Cardiac muscle cell (in vitro differentiated cells and primary cell): ENCODE measurements at places on chromosomes 2 and 18. TPM values are rescaled to one million over a fixed set of nuclear protein-coding genes. Genes with fewer than 3 reads are reported as not detected.

The EHBP1 gene
- 18.7 and 30.8 TPM in 2 replicates for total RNA-seq

The UGT1A4 gene
- not detected in 2 replicates for total RNA-seq

DNA sequence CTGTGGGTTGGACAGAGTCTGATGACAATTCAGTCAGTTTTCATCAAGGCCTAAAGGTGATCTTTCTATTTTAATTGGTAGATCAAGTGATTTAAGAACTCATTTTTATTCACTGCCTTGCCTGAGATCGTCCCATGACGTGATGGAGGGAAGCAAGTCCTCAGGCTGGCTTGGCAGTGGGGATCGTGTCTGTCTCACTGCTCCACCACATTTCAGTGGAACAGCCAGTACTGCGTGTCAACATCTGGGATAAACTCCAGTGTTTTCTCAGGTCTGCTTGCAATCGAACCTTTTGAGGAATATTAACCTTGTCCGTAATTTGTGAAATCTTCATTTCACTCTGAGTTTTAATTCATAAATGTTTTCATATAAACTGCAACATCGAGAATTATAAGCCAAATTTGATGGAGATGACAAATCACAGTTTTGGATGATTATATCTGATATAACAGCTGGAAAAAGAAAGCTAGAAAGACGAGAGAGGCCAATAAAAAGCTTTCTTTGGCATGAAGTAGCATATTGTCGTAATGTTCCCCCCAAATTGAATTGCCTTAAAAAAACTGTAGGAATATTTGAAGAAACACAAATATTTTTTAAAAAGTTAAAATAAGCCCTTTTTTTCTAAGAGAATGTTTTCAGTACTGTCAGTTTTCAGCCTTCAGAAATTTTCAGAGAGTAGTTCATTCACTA, 414.7 kb upstream of the SPRED2 start:
- no peaks in the 10 kb centered on the region for H3K36me3 ChIP-seq
- no peak overlapping the region for H3K4me3 ChIP-seq
- H3K27me3 ChIP-seq: no peaks in the 10 kb centered on the region

GRCh38 chr2:120766470-120767351, 31.0 kb downstream of the GLI2 start:
- peak overlapping the region; percentile 60 for H3K27ac ChIP-seq
- H3K4me3 ChIP-seq: no peak overlapping the region
- peaks cover 27% of the 10 kb centered on the region for H3K4me1 ChIP-seq
- DNase-seq: no peak
- no peaks in the 10 kb centered on the region for H3K36me3 ChIP-seq

- peaks cover 7% of the 10 kb centered on the region for H3K27me3 ChIP-seq
- H3K36me3 ChIP-seq: no peaks in the 10 kb centered on the region
- H3K4me1 ChIP-seq: no peaks in the 10 kb centered on the region
Measured at GRCh38 chr2:98944775-98945174, 8.8 kb upstream of the CRACDL start.

- no peaks in the 10 kb centered on the region for H3K27me3 ChIP-seq
- DNase-seq: no peak
- no peaks in the 10 kb centered on the region for H3K36me3 ChIP-seq
- no peaks in the 10 kb centered on the region for H3K4me1 ChIP-seq
- no peak overlapping the region for H3K27ac ChIP-seq
Measured at GRCh38 chr2:203892207-203892606, 24.6 kb downstream of the CTLA4 start.

- no peak overlapping the region for H3K4me3 ChIP-seq
- no peaks in the 10 kb centered on the region for H3K4me1 ChIP-seq
- no peaks in the 10 kb centered on the region for H3K27me3 ChIP-seq
- no peak for DNase-seq
- H3K27ac ChIP-seq: no peak overlapping the region
Measured at GRCh38 chr2:55489467-55490062, 30.0 kb upstream of the CFAP36 start.

- H3K36me3 ChIP-seq: no peaks in the 10 kb centered on the region
- H3K27me3 ChIP-seq: no peaks in the 10 kb centered on the region
- H3K27ac ChIP-seq: no peak overlapping the region
- H3K4me1 ChIP-seq: no peaks in the 10 kb centered on the region
- no peak overlapping the region for H3K4me3 ChIP-seq
Measured at GRCh38 chr2:6647046-6647445, 218.7 kb downstream of the CMPK2 start.

GRCh38 chr18:59024829-59025228, 114.9 kb upstream of the SEC11C start:
- H3K4me3 ChIP-seq: no peak overlapping the region
- H3K27me3 ChIP-seq: no peaks in the 10 kb centered on the region
- peaks cover 4% of the 10 kb centered on the region for H3K4me1 ChIP-seq
- H3K27ac ChIP-seq: no peak overlapping the region
- no peaks in the 10 kb centered on the region for H3K36me3 ChIP-seq
- no peak for DNase-seq

DNA sequence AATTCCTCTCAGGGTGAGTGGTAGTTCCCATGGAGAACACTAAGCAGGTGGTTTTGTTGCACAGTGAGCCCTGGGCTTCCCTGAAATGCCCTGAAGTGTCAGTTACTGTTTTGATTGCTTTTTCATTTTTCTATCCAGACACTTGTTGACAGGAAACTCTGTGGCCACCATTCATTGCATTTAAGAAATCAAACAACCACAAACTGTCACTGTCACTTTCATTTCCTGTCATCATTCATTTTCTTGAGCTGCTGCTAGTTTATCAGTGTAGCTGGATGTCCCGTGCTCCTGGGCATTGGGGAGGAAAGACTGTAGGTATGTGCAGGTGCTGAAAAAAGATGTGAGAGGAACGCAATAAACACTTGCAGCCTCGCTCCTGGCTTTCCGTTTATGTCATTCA, 891.6 kb upstream of the ZEB2 start:
- DNase-seq: no peak

- no peak for DNase-seq
- no peaks in the 10 kb centered on the region for H3K36me3 ChIP-seq
- H3K27me3 ChIP-seq: no peaks in the 10 kb centered on the region
- no peak overlapping the region for H3K27ac ChIP-seq
- no peak overlapping the region for H3K4me3 ChIP-seq
Measured at GRCh38 chr2:209790066-209790728, 18.6 kb downstream of the UNC80 start.

DNA sequence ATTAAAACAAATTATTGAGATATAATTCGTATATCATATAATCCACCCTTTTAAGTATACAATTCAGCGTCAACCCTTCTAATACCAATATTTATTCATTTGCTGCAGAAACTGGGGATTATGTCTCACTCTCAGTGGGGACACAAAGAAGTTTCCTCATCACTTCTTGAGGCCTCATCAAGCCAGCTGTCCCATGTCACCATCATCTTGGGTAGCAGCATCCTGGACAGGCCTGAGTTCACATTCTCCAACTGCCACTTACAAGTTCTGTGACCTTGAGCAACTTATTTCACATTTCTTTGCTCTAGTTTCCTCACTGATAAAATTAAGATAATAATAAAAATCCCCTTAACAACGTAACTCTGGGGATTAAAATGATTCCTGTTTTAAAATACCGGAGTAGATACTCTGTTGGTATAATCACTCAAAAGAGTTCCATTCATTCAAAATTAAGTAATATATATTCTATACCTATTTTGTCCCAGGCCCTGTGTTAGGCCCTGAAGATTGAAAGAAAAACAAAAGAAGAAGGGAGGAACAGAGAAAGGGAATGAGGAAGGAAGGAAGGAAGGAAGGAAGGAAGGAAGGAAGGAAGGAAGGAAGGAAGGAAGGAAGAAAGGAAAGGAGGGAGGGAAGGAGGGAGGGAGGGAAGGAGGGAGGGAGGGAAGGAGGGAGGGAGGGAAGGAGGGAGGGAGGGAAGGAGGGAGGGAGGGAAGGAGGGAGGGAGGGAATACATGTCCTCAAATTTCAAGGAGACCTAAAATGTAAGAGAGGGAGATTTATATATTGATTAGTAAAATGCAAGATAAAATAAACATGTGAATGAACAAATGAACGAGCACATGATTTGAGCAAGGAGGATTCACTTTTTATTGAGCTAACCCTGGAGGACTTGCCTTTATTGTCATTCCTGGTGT, 42.4 kb downstream of the NCKAP5 start:
- H3K27me3 ChIP-seq: peaks cover 39% of the 10 kb centered on the region
- no peak overlapping the region for H3K4me3 ChIP-seq
- H3K36me3 ChIP-seq: no peaks in the 10 kb centered on the region
- H3K4me1 ChIP-seq: no peaks in the 10 kb centered on the region

DNA sequence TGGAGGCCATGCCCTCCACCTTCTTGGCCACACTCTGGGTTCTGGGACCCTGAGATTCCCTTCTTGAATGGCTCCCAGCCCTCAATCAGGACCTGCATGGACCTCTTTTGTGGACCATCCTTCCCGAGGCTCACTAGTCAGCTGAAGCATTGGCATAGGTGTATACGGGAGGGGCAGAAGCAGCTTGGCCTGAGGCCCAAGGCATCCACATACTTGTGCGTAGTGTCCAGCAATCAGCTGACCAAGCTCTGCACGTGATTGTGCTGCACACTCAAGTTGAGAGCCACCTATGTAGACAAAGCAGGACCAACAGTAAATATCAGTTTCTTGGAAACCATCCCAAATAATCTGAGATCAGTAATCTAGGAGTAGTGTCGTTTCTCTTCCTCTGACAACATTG, 119.6 kb downstream of the INSIG2 start:
- H3K27ac ChIP-seq: no peak overlapping the region
- no peak for DNase-seq
